ENCODE measurements at places on chromosomes 1 and 21. TPM values are rescaled to one million over a fixed set of nuclear protein-coding genes. Genes with fewer than 3 reads are reported as not detected.

The OR2C3 gene
- polyA plus RNA-seq, result 0.01 TPM

The IL10 gene
- 7.8 TPM for polyA plus RNA-seq

The RNPEP gene
- polyA plus RNA-seq, result 153 TPM

The MUL1 gene
- 7.9 TPM for polyA plus RNA-seq

The VSIG8 gene
- polyA plus RNA-seq, result 0.04 TPM

The HMGCS2 gene
- not detected for polyA plus RNA-seq

The SELE gene
- not detected for polyA plus RNA-seq

The SNX7 gene
- 0.15 TPM for polyA plus RNA-seq

The PRAMEF17 gene
- polyA plus RNA-seq, result not detected

The ALX3 gene
- polyA plus RNA-seq, result not detected

The SLC2A1 gene
- polyA plus RNA-seq, result 2.2 TPM

The KIRREL1 gene
- not detected for polyA plus RNA-seq

The TPTE gene
- not detected for polyA plus RNA-seq

The ASPM gene
- polyA plus RNA-seq, result 0.01 TPM

The NOS1AP gene
- polyA plus RNA-seq, result 0.53 TPM

The PRKAA2 gene
- polyA plus RNA-seq, result not detected

The ETNK2 gene
- polyA plus RNA-seq, result not detected

- no peak overlapping the region for H3K27ac ChIP-seq
- H3K27me3 ChIP-seq, result no peaks in the 10 kb centered on the region
- H3K4me3 ChIP-seq, result no peak overlapping the region
- peaks cover 29% of the 10 kb centered on the region for H3K4me1 ChIP-seq
Measured at GRCh38 chr1:67589519-67590233, 95.3 kb upstream of the GADD45A start.

DNA sequence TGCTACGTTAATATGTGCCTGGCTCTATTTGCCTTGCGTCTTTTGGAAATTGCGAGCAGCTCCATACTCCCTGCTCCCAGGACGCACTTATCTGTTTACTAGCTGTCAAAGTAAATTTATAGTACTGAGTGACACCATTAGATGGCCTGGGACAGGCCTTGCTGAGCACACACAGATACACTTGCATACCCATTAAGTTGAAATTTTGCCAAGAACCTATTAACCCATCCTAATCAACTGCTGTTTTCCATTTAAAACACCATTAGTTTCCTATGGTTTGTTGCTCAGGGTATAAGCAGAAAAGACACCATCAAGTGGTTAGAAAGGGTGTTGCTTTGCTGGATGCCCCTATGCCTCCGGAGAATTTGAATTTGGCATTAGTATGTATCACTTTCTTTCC lies 187.3 kb downstream of the SLC44A5 start:
- H3K4me3 ChIP-seq, result no peak overlapping the region
- no peaks in the 10 kb centered on the region for H3K27me3 ChIP-seq
- no peaks in the 10 kb centered on the region for H3K4me1 ChIP-seq
- no peak overlapping the region for H3K27ac ChIP-seq
- no peak for DNase-seq

GRCh38 chr1:8055973-8056372 lies 29.9 kb upstream of the ERRFI1 start:
- no peaks in the 10 kb centered on the region for H3K36me3 ChIP-seq
- peak; percentile 15 for DNase-seq
- no peak overlapping the region for H3K4me3 ChIP-seq
- H3K27me3 ChIP-seq, result no peaks in the 10 kb centered on the region
- no peaks in the 10 kb centered on the region for H3K4me1 ChIP-seq
- H3K27ac ChIP-seq, result no peak overlapping the region

DNA sequence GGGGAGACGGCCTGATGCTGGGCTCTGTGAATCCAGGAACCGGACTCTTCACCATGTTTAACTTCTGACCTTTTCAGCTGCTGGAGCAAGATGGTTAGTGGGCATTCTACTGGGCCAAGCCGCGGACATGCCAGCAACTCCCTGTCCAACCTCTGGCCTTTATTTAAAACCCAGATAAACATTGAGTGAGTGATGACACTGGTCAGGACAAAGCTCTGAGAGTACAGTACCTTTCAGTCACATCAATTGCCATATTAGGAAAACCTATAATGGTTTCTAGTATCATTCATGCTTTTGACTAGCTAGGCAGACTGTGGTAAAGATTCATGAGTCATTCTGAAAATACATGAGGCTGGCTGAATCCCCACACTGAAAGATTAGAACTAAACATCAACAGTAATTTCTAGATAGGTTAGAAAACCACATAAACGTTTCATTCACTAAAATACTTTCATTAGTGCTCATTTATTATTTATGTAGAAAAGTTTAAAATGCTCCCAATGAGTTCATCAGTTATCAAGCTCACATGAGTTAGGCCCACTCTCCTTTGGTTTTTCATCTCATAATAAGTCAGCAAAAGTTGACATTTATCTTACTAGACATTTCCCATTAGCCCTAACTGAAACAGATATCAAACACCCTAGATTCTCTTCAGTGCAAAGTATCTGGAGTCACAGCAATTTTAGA lies 7.1 kb upstream of the ACTA1 start:
- no peak overlapping the region for H3K27ac ChIP-seq
- peaks cover 46% of the 10 kb centered on the region for H3K36me3 ChIP-seq
- peaks cover 11% of the 10 kb centered on the region for H3K27me3 ChIP-seq
- H3K4me1 ChIP-seq, result no peaks in the 10 kb centered on the region
- no peak overlapping the region for H3K4me3 ChIP-seq
- DNase-seq, result no peak

DNA sequence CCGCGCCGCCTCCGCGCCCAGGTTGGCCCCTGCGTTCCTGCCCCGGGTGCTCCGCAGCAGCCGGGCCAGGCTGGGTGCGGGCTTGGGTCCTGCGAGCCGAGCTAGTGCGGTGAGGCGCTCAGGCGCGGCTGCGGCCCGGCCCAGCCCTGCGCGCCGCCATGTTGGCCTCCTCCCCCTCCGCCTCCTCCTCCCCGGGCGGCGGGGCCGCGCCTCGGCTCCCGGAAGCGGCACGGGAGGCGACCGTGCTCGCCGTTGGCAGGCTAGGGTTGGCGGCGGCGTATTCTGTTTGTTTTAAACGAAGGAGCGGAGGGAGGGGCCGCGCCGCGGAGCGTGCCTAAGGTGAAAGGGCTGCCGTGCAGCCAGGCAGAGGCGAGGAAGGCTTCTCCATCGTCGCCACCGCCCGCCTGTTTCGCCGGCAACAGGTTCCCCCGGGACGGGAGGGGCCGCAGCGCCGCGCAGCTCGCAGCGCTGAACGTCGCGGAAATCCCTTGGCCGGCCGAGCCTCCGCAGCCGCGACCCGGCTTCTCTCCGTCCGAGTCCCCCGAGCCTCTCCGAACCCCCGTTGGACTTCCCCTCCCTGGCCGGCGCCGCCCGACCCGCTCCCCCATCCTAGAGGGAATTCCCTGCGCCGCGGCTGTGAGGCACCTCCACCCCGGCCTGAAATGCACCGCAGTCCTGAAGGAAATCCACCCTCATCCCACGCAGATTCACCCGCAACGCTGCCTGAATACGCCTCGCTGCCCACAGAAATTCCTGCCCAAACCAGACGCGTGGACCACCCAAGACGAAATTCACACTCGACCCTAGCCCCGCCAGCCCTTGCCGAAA lies at the start of gene USP24:
TSS of gene USP24 (minus strand) at position 171 of the 828 bp plus-strand sequence. CDS start 251 bp downstream, outside the sequence.
- peak; percentile 64 for DNase-seq
- no peaks in the 10 kb centered on the region for H3K36me3 ChIP-seq
- peaks cover 62% of the 10 kb centered on the region for H3K4me1 ChIP-seq

GRCh38 chr21:36948686-36949085 lies 17.8 kb downstream of the HLCS start:
- no peak overlapping the region for H3K4me3 ChIP-seq
- H3K27ac ChIP-seq, result no peak overlapping the region
- no peak for DNase-seq
- no peaks in the 10 kb centered on the region for H3K4me1 ChIP-seq
- no peaks in the 10 kb centered on the region for H3K36me3 ChIP-seq

DNA sequence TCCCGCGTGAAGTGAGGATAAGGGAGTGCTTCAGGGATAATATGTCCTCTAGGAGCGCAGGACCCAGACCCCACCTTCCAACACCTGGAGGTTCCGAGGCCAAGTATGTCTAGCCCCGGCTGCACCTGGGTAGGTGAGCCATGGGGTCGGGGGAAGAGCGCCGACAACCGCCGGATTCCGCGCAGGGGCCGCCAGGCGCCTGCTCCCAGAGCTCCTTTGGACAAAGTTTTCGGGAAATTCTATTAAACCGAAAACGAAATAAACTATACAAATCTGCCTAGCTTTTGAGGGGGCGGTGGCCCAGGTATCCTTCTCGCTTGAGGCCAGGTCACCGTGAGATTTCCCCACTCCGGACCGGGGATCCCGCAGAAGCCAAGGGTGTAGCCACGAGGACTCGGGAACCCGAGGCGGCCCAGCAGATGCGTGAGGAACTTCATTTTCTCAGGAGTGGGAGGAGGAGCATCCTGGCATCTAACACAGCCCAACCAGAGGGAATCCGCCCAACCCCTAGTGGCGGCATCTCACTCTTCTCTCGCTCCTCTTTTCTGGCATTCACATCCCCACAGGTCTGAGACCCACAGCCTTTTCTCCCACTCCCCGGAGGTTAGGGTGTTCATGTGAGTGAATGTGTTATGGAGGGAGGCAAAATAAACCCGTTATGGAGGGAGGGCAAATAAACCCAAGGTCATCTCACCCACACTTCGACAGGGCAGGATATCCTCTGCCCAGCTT lies 2.3 kb upstream of the DMRTA2 start:
- H3K4me1 ChIP-seq, result peaks cover 24% of the 10 kb centered on the region
- H3K4me3 ChIP-seq, result no peak overlapping the region
- no peak for DNase-seq
- H3K27ac ChIP-seq, result no peak overlapping the region
- no peaks in the 10 kb centered on the region for H3K36me3 ChIP-seq
- peaks cover 94% of the 10 kb centered on the region for H3K27me3 ChIP-seq

DNA sequence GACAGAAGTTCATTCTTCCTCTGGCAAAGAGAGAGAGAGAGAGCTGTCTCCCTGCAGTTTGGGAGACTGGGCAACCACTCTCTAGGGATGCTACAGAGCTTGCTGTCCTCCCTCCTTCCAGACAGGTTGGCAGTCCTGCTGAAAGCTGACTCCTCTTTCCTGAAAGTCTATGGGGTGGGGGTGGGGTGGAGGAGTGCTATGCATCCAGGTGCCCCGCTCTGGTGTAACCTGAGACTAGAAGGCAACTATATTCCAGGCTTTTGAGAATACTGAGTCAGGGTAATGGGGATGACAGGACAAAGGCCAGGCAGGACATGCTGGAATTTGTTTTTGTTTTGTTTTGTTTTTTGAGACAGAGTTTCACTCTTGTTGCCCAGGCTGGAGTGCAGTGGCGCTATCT lies 55.4 kb downstream of the OPTC start:
- no peak overlapping the region for H3K27ac ChIP-seq
- H3K4me3 ChIP-seq, result no peak overlapping the region
- H3K4me1 ChIP-seq, result no peaks in the 10 kb centered on the region
- no peaks in the 10 kb centered on the region for H3K36me3 ChIP-seq

- H3K27me3 ChIP-seq, result no peaks in the 10 kb centered on the region
- H3K4me3 ChIP-seq, result no peak overlapping the region
- no peak for DNase-seq
Measured at GRCh38 chr1:31259746-31260145, 20.1 kb upstream of the NKAIN1 start.

DNA sequence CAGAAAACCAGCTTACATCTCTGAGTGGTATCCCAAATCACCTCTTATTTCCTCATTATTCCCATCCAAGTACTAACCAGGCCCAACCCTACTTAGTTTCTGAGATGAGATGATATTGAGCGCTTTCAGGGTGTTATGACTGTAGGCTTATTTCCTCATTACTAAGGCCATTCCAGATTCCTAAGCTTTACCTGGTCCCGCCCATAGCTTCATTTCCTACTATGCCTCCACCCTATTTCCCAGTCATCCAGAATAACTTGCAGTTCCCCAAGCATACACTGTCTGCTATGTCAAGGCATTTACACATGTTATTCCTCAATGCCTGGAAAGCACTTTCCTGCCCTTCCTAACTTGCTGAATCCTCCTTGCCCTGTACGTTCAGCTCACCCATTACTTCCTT lies 79.3 kb upstream of the SPAG17 start:
- H3K27me3 ChIP-seq, result no peaks in the 10 kb centered on the region
- DNase-seq, result no peak
- H3K36me3 ChIP-seq, result no peaks in the 10 kb centered on the region
- no peak overlapping the region for H3K4me3 ChIP-seq
- no peak overlapping the region for H3K27ac ChIP-seq
- H3K4me1 ChIP-seq, result no peaks in the 10 kb centered on the region

- no peaks in the 10 kb centered on the region for H3K4me1 ChIP-seq
- no peak overlapping the region for H3K4me3 ChIP-seq
- no peak for DNase-seq
- H3K27me3 ChIP-seq, result no peaks in the 10 kb centered on the region
- H3K27ac ChIP-seq, result no peak overlapping the region
- no peaks in the 10 kb centered on the region for H3K36me3 ChIP-seq
Measured at GRCh38 chr21:35406635-35407034, 357.5 kb upstream of the RUNX1 start.

DNA sequence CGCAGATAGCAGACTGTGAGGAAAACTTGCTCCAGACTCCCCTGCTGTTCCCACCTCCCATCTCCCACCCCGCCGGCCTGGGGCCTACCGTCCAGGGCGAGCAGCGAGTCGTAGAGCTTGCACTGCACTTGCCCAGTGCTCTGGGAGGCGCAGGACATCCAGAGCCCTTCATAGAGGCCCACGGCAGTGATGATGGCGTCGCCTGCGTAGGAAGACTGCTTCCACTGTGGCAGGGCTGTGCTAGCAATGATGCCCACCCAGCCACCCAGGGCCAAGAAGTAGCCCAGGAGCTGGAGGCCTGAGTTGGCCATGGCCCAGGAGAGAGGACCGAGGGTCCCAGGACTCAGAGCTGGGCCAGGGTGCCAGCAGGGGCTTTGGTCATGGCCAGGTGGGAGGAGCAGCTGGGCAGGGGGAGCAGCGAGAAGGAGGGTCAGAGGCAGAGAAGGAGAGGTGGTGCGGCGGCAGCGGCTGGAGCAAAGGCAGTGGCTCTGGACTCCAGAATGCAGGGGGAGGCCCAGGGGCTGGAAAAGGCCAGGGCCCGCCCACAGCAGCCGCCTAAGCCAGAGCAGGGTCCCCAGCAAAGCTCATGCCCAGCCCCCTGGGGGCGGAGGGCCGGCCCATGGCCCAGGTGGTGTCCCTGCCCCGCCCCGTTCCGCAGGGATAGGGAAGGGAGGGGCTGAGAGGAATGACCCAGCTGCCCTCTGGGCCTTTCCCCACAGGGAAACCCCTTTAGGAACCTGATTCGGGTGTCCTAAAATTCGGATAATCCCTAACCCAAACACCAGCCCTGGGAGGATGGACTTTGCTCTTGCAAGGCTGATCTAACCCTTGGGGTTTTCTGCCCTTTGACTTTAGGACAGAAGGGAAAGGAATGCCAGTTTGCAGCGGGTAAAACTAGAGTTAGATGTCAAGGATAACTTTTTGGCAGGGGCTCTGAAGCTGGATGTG lies at the start of gene CLDN19:
TSS of gene CLDN19 (minus strand) at position 484 of the 948 bp plus-strand sequence. CDS start at position 311, 173 bp downstream.
- H3K4me1 ChIP-seq, result peaks cover 26% of the 10 kb centered on the region
- H3K27me3 ChIP-seq, result no peaks in the 10 kb centered on the region
- no peaks in the 10 kb centered on the region for H3K36me3 ChIP-seq
- no peak within 1 kb of the TSS for H3K27ac ChIP-seq

DNA sequence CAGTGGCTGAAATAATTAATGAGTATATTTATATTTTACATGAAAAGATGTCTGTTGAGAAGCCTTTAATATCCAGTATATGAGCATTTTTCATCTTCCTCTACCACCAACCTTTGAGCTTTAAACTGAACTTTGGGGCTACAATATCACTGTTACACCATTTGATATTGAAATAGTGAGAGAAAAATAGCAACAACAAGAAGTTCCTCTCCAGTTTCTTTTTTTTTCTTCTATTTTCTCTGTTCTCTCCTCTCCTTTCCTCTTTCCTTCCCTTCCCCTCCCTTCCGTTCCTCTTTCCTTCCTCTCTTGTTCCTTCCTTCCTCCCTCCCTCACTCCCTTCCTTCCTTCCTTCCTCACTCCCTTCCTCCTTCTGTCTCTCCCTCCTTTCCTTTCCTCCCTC lies 1591.4 kb downstream of the PLA2G4A start:
- H3K27me3 ChIP-seq, result no peaks in the 10 kb centered on the region
- no peak overlapping the region for H3K4me3 ChIP-seq
- H3K27ac ChIP-seq, result no peak overlapping the region
- no peak for DNase-seq
- no peaks in the 10 kb centered on the region for H3K4me1 ChIP-seq
